ENCODE measurements at places on chromosomes 16 and 17.

DNA sequence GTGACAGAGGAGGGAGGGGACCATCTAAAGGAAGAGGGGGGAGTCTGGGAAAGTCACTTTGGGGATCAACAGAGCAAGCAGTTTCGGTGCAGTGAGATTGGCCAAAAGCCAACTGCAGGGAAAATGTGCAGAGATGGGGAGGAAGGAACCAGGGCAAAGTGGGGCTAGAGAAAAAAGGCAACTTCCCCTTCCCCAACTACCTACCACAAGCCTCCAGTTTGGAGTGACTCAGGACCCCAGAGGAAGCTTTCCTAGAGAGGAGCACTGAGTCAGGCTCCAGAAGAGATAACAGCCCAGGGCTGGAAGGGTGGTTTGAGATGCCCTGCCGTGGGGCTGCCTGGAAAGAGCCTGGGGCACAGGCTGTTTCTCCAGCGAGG, 6.9 kb upstream of the CD300LD start:
- DNase-seq: no peak

DNA sequence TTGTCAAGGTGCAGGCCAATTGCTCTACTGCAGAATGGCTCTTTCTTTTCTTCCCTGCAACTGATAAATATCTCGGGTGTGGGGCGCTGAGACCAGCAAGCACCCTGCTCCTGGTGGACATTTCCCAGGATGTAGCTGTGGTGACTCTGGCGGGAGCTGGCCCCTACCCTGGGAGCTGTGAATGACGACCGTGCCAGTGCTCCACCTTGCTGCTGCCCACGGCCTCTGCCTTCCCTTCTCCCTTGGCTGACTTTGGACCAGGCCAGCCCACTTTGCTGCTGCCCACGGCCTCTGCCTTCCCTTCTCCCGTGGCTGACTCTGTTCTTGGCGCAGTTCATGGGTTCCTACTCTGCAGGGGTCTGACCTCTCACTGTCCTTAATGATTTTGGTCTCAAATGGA, 16.1 kb downstream of the CARD14 start:
- no peak for DNase-seq

GRCh38 chr17:78992542-78993212, 13.0 kb upstream of the LGALS3BP start:
- DNase-seq: no peak

GRCh38 chr17:16425698-16426659, 10.6 kb downstream of the TRPV2 start:
- DNase-seq: no peak

DNA sequence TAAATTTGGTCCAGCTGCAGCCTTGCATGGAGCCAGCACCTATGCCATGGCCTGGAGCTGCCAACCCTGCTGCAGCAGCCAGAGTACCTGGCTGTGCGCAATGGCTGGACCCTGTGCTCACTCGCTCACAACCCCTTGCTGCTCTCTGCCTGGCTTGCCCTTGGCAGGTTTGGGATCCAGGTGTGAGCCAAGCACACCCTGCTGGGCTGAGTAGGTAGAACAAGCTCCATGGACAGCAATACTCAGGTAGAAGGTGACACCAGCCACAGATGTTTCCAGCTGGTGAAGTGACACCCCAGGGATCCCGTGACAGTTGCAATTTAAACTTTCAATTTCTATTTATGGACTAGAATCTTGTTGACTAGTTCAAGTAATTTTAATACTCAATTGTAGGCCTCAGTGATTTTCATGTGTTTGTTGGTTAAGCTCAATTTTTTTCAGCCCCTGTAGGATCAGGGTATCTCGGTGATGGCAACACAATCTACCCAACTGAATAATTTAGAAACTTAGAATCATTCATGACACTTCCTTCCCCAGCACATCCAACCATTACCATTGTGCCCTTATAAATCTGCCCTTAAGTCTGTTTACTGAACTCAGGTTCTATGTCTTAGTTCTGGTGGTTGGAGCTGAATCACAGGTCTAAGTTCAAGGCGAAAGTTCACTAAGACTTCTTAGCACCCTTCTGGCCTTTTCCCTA, 480.0 kb downstream of the PMP22 start:
- DNase-seq: no peak

DNA sequence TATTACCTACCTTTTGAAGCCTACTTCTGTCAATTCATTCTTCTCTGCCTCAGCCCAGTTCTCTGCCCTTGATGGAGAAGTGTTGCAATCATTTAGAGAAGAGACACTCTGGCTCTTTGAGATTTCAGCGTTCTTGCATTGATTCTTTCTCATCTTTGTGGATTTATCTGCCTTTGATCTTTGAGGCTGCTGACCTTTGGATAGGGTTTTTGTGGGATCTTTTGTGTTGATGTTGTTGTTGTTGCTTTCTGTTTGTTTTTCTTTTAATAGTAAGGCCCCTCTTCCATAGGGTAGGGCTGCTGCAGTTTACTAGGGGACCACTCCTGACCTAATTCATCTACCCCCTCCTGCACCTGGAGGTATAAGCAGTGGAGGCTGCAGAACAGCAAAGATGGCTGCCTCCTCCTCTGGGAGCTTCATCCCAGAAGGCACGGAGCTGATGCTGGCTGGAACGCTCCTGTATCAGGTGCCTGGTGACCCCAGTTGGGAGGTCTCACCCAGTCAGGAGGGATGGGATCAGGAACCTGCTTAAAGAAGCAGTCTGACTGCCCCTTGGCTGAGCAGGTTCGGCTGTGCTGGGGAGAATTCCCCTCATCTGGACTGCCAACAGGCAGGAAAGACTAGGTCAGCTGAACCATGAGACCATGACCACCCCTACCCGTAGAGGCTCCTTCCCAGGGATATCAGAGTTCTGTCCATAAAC, 28.0 kb downstream of the NFATC3 start:
- DNase-seq: no peak

DNA sequence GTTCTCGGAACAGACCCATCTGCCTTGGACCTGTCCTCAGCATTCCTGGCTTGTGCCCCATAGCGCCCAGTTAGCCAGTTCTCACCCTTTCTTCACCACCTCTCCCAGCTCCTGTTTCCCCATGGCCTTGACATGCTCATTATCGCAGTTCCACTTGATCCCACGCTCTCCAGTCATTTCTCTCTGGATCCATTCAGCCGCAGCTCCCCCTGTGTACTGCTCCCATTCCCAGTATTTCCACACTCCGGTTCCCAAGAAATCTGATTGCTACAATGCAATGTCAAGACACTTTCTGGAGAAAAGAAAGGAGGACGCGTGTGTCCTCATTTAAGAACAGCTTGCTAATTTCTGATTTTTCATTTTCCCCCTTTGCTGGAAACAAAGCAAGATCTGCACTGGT, 55.4 kb downstream of the TMEM186 start:
- DNase-seq: no peak

DNA sequence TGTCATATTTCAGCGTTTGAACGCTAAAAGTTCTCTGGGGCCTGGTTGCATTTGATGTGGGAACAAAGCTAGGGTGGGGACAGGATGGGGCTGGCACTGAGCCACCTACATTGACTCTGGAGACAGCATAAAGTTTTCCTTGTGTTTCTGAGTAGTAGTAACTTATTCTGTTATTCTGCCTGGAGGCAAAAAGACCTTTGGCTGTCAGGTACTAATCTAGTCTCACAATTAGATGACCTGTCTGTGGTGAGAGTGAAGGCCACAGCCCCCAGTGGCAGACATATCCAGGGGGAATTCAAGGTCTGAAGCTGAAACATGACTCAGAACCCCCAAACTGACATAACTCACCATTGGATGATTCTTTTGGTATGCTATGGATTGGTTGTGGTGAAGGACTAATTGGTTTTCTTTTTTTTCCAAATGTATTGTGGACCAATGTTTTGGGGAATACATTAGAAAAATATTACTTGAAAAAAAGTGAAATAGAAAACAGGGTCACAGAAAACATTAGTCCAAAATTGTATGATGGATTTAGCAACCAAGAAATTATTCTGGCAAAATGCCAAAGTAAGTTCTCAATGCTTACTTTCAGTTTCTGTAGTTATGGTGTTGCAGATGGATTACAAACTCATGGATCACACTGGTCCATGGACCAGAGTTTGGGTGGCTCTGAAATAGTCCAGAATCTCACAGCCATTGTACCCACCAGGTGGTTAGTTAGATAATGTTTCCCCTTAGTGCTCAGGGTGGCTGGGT, 10.5 kb upstream of the SALL1 start:
- DNase-seq: no peak

- no peak for DNase-seq
Measured at GRCh38 chr16:14121142-14121541, 50.0 kb downstream of the MRTFB start.

DNA sequence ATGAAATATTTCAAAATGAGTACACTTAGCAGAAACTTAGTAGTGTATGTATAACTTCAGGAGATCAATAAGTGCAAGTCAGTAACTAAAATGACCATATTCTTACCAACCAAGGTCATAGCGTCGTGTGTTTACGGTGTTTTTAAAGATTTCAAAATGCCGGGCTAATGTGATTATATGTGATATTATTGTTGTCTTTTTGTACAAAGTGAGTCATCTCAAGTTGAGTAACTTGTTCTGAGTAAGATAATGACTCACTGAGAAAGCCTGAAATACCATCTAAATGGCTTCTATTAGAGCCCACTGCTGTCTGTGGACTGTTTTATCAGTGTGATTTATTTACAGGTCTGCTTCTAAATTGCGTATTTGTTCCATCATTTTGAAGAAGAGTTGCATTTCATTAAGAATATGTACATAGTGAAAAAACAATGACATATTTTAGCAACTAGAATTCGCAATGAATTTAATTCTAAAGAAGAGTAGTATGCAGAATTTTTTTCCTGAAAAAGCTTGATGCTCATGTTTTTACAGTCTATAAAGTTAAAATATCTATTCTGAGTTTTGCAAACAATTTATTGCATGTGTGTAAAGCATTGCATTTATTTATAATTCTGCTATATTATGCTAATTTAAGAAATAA, 12.7 kb downstream of the KRT12 start:
- DNase-seq: no peak

DNA sequence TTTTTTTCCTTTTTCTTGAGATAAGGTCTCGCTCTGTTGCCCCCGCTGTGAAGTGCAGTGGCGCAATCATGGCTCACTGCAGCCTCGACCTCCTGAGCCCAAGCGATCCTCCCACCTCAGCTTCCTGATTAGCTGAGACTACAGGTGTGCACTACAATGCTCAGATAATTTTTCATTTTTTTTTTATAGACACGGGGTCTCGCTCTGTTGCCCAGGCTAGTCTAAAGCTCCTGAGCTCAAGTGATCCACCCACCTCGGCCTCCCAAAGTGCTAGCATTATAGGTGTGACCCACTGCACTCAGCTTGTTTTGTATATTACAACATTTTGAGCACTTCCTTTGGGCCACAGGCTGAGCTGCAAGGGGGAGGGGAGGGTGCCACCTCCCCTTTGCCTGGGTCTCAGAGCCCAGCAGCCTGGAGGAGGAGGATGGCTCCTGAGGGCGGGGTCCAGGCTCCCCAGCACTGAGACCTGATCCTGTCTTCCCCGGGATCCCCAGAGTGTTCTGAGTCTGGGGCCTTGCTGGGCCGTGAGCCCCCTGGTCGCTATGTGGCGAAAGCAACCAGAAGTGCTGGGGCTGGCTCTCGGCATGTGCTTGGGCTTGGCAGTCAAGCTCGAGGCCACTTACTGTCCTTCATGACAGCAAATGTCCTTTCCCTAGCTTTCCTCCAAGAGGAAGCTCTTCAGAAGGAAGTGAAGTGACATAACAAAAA, 8.1 kb downstream of the DEF8 start:
- DNase-seq: no peak

GRCh38 chr16:57646388-57647039, 18.1 kb downstream of the ADGRG1 start:
- no peak for DNase-seq

DNA sequence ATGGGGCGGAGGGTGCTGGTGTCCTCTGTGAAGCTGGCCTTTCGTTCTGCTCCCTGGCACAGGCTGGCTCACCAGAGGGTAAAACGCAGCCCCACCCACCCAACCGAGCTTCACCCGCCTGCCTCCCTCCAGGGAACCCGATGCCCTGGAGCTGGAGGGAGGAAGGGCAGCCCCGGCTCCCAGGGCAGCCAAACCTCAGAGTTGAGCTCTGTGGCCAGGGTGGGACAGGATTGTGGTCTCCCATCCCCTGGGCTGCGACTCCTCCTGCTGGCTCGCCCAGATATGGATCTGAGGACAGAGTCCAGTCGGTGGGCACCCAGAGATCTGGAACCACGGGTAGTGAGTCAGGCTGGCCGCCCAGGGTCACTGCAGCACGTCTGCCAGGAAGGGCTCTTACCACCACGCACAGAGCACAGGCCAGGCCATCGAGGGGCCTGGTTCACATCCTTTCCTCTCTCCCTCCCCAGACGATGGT, 42.6 kb upstream of the CHMP6 start:
- no peak for DNase-seq

- no peak for DNase-seq
Measured at GRCh38 chr16:49440156-49441065, 66.8 kb downstream of the C16orf78 start.

DNA sequence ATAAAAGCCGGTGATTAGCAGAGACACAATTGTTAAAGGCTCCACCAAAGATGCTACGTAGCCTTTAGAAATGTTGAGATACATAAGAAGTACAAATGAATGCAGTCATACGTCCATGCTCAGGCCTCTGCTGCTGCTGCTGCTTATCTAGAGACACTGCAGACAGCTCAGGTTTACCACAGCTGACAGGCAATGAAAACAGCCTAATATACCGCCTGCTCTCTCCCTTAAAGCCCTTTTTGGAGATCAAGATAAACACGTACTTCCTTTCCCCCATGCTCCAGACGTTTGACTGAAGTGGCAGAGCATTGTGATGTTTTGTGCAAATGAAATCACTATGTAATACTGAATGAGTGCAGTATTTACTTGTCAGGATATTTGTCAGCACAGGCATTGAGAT, 185.3 kb downstream of the AATF start:
- DNase-seq: no peak

GRCh38 chr16:6265968-6266367, 1066.7 kb upstream of the RBFOX1 start:
- no peak for DNase-seq

- DNase-seq: no peak
Measured at GRCh38 chr17:34243364-34244320, 11.4 kb upstream of the CCL2 start.

DNA sequence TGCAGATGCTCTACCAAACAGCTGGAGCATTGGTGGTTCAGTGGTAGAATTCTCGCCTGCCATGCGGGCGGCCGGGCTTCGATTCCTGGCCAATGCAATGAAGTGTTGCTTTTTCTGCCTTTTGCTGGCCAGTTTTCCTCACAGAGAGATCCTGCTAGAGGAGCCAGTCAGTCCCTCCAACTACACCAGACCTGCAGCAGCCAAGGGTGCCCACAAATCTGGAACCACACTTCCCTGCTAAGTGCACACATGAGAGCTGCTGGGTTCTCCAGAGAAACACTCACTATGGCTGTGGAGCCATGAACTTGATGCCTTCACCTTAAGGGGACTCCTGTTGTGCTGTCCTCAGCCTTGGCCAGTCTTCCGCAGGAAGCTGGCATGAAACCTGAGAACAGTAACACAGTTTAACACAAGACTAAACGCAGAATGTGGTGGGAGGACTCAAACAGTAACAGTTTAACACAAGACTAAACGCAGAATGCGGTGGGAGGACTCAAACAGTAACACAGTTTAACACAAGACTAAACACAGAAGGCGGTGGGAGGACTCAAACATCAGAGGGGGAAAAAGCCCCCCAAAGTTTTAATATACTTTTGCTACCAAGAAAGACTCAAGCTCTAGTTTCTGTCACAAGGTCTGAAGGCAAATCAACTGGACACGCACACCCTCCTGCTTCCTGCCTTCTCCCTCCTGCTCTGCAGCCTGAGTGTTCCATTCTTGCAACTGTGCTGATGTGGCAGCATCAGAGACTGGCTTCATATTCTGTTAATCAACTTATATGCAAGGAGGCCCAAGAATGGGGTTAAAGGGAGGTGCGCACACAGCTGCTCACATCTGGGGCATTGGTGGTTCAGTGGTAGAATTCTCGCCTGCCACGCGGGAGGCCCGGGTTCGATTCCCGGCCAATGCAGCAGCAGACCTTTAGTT, 12.0 kb downstream of the VAC14 start:
- DNase-seq: peak; percentile 92

Data from right forelimb (tissue), 1 donor.